Suppressor macrophage (primary cell): ENCODE measurements at places on chromosomes 1 and 21.
A peak's percentile ranks its signal among the peaks of the same experiment; 100 is the strongest.

- DNase-seq = no peak
Measured at GRCh38 chr1:119729044-119729443, 17.3 kb downstream of the PHGDH start.

- DNase-seq = no peak
Measured at GRCh38 chr1:82258887-82259286, 458.2 kb downstream of the ADGRL2 start.

GRCh38 chr1:167526667-167527383, 8.5 kb upstream of the CD247 start:
- DNase-seq = no peak

GRCh38 chr1:50735443-50735842, 224.6 kb downstream of the FAF1 start:
- peak; percentile 26 for DNase-seq

- DNase-seq = peak; percentile 31
Measured at GRCh38 chr1:221740369-221740992, 1.4 kb downstream of the DUSP10 start.

DNA sequence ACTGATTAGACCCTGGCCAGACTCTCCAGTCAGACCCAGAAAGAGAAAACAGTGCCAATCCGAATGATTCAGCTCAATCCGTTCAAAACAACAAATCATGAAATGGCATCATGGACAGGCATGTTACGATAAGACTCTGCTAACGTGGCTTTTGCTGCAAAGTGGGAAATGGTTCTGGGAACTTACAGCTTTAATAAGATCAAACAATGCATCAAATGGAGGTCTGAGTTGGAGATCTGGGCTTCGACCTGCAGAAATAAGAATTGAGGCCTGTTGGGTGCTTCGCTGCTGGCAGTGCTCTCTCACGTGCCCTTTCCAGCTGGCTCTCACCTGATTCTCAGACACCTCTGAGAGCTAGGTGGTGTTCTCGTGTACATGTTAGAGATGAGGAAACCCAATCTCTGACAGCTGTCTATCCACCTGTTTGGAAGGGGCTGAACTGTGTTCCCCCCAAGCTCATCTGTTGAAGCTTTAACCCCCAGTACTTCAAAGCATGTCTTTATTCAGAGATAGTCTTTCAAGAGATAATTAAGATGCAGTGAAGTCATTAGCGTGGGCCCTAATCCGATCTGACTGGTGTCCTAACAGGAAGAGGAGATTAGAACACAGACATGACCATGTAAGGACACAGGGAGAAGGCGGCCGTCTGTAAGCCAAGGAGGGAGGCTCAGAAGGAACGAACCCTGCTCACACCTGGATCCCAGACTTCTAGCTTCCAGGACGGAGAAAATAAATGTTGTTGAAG, 45.5 kb upstream of the ETS2 start:
- DNase-seq = no peak

- no peak for DNase-seq
Measured at GRCh38 chr1:222071387-222071786, 329.5 kb upstream of the DUSP10 start.

DNA sequence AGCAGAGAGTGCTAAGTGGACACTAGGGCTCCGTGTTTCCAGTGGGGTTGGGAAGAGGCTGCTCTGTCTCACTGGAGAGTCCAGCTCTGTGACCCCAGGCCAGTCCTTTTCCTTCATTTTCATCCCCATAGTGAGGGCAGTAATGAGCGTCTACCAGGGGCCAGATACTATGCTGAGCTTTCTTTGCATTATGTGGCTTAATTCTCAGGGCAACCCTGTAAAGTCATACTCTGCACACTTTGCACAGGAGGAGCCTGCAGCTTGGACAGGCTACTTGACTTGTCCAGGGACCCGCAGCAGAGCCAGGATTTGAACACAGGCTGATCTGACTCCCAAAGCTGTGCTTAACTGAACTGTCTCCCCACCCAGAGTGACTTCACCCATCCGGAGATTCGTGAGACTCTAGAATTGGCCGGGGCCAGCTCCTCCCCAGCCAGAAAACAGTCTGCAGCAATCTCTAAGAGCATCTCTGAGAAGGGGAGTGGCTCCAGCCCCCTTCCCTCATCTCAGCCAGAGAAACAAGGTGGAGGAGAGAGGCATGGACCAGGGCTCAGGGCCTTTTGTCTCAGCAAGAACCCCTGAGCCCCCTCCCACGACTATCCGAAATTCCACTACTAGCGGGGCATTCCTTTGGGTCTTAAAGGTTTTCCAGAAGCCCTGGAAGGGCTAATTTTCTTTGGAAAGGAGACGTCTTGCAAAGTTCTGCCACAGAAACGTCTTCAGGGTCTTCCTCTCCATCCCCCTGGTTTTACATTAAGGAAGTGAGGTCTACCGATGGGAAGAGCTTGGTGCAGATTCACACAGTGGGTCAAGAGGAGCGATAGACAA, 866 bp upstream of the FNDC5 start:
- no peak for DNase-seq

DNA sequence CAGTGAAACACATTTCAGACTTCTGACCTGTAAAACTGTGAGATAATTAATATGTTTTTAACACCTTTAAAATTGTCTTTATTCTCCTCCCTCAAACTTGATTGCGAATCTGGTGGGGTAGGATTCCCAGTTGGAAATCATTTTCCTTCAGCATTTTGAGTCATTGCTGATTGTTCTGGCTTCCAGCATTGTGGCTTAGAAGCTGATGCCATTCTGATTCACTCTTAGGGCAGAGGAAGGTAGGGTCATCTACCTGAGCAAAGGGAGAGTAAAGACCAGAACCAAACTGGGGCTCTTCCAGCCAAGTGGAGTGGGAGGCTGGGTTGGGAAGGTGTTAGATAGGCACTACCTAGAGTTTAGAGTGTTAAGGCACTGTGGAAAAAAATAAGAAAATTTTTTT, 61.2 kb downstream of the MPZL1 start:
- DNase-seq = no peak

GRCh38 chr1:154497026-154497806, 4.8 kb upstream of the TDRD10 start:
- DNase-seq = peak; percentile 36

DNA sequence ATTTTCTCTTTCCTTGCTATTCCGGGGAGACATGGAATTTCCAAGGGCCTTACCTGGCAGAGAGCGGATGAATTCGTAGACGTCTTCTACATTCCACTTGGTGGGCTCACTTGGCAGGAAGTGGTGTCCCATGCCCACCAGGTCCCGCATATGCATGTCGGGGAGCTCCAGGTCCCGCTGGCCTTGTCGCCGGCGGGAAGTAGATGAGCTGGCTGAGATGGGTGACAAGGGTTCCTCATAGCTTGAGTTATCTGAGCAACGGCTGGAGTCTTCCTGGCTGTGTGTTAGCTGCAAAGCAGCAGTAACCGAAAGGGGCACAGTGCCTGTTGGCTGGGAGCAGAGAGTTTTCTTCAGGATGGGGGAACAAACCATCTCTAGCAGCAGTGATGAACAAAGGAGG, 7.9 kb upstream of the A3GALT2 start:
- no peak for DNase-seq

DNA sequence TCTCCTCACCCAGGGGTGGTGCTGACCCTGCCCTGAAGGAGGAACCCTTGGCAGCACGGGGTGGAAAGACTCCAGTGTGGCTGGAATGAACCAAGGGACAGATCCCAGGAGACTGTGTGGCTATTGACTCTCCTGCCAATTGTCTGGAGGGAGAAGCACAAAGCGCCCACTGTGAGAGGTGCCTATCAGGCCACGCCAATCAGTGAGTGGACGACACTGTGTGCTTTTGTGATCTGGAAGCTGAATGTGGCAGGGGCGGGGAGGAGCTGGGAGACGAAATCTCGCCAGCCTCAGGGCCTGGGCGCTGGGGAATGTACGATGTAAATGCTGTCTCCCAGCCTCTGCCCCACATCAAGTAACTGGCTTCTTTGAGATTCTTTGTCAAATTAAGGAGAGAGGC, 167.1 kb downstream of the ZBTB18 start:
- DNase-seq = no peak

DNA sequence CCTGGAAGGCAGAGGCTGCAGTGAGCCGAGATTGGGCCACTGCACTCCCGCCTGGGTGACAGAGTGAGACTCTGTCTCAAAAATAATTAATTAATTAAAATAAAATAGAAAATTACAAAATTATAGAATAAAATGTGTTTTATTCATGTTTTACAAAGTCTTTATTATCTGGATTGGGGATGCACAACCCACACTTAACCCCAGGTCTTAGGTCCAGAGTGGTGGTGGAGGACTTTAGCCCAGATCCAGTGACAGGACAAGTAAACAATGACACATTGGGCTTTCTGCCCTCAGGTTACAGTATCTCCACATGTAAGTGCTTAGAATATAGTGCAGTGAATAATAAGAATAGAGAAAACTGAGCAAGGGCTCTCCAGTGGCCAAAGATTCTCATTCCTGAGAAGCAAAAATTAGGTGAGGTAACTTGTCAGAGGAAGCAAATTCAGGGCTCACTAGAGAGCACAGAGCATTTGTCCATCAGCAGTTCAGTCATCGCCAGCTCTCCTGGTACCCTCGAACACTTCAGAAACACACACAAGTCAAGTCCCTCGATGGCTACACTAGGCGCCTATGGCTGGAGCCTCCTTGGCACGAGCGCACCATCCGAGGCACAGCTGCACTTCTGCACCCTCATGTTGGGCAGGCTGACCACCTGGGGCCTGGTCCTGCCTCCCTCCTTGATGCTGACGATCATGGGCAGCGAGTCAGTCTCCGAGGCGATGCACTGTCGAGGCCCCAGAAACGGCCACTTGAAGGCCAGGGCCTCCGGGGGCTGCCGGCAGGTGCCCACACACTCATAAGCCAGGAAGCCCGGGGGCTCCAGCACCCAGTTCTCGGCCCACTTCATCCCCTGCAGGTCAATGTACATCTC, 2.6 kb downstream of the LEFTY1 start:
- DNase-seq = no peak

- DNase-seq = peak; percentile 57
Measured at GRCh38 chr1:221725735-221726672, 15.9 kb downstream of the DUSP10 start.

DNA sequence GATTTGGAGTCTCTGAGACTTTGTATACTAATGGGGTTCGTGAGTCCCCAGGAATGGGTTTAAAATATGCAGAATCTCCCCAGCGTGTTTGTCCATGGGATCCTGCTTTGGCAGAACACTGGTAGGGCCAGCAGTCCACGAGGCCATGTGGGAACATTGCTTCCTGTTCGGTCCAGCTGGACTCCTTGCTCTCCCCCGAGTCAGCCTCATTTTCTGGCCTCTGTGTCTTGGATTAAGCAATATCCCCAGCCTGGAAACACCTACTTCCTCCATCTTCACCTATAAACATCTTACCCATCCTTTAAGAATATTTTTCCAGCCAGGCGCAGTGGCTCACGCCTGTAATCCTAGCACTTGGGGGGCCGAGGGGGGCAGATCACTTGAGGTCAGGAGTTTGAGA, 142.4 kb downstream of the NAV1 start:
- DNase-seq = no peak

GRCh38 chr1:236114076-236114747, 28.1 kb upstream of the GPR137B start:
- no peak for DNase-seq

DNA sequence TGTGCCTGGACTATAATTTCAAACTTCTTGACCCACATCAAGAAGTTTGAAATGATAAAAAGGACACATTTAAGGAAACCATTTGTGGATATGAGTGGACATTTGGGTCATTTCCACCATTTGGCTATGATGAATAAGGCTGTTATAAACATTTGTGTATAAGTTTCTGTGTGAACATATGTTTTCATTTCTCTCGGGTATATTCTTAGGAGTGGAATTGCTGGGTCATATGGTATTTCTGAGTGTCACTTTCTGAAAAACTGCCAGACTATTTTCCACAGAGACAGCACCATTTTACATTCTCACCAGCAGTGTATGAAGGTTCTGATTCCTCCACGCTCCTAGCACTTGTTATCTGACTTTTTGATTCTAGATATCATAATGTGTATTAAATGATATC, 50.8 kb downstream of the GPR137B start:
- no peak for DNase-seq

DNA sequence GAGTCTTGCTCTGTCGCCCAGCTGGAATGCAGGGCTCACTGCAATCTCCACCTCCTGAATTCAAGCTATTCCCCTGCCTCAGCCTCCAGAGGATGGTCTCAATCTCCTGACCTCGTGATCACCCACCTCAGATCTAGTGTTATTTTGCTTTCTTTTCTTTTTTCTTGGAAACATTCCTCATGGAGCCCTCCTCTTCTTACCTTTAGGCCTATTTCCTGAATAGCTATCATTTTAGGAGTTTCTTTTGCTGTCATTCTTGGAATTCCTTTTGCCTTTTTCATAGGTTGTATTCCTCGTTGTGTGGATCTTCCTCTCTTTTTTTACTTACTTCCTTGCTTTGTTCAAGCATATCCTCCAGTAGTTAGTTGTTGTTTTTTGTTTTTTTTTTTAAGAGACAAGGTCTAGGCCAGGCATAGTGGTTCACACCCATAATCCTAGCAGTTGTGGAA, 173.8 kb downstream of the RASAL2 start:
- no peak for DNase-seq

- no peak for DNase-seq
Measured at GRCh38 chr21:24118738-24119459, 1488.4 kb downstream of the MRPL39 start.

DNA sequence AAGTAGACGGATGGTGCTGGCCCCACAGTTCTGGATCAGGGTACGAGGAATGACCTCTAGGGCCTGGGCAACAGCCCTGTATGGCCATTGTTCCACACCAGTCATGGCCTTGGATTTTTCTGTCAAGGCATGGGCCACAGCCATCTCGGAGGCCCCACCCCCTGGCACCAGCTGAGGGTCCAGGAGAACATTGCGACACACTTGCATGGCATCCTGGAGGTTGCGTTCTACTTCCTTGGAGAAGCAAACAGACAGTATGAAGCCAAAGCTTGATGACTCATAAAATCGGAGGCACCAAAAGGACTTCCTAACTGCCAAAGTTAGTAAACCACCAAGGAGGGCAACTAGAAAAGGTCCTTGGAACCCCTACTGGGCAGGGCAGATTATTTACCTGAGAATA, 11.9 kb upstream of the VHLL start:
- DNase-seq = peak; percentile 13

DNA sequence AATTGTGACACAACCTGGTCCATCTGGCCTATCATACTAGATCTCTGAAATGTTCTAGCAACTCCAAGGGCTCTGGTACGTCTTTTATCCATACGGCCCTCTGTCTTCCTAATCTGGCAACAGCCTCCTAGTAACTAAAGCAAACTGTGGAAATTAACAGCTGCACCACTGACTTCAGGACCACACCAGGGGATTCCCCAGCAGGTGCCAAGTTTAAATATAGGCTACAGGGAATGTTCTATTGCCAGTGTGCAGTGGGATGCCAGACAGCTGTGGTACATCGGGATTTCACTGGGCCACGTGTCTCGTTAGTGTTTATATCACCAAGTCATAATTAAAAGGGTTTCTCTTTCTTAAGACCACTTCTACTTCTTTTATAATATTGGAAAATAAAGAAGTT, 94.3 kb downstream of the RGS2 start:
- DNase-seq = no peak

- DNase-seq = no peak
Measured at GRCh38 chr1:236361909-236362590, 32.0 kb upstream of the EDARADD start.

GRCh38 chr21:45104560-45104959, 30.2 kb downstream of the ADARB1 start:
- peak; percentile 38 for DNase-seq

GRCh38 chr1:86068271-86068721, 88.3 kb downstream of the COL24A1 start:
- DNase-seq = no peak
